Cardiac septum (tissue), 1 donor: ENCODE measurements at places on chromosomes 6 and 20.
A peak's percentile ranks its signal among the peaks of the same experiment; 100 is the strongest.

- no peak for DNase-seq
Observed at GRCh38 chr20:5886788-5887187, 63.5 kb downstream of the TRMT6 start.

DNA sequence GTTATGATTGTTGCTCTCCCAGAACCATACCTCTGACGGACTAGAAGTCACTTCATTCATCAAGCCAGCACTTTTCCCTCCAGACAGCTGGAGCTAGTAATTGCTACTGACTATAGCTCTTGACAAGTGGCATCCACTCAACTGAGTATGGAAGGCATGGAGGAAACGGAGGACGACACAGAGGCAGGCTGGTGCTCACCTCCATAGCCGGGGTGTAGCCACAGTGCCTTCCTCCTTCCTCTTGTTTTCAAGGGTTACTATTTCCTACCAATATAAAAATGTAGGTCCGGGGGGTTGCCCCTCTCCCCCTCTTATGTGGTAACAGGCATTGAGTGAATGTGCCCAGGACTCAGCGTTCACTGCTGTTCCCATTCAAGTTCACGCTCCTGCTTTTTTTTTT, 23.5 kb upstream of the FOXC1 start:
- no peak for DNase-seq

DNA sequence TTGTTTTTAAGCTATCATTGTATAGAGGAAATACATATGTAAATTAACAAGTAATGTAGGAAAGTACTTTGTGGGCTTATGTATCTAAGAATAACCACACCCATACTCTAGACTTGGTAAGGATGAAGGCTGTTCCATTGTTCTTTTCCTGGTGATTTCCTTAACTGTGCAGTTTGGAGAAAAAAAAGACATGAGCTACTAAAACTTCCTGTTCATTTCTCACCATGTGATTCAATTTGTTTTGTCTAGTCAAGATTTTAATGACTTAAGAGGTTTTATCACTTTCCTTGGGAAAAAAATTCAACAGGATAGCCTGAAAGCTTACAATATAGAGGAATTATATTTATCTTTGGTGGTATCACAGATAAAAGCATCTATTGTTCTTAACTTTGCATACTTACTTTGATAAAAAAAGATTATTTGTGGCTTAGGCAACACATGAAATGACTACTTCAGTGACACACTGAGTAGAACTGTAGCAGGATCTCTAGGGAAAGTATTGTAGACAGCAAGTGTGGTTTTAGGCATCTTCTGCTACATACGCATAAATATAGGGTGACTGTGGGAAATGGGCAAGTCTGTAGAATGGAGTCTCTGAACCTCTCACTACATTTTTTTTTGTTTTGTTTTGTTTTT, 80.3 kb downstream of the GJA1 start:
- DNase-seq: no peak

DNA sequence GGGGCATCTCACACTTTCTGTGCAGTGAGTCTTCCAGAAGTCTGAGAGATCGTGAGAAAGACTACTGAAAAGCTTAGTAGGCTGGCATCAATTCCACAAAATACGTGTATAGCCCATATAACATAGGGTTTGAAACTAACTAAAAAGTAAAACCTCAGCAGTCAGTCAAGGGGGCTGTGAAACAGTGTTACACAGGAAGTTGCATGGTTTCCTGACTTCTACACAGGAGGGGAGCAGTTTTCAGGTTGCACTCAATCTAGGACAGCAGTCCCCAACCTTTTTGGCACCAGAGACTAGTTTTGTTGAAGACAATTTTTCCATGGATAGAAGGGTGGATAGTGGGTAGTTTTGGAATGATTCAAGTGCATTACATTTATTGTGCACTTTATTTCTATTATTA, 4.7 kb upstream of the LY86 start:
- DNase-seq: no peak

DNA sequence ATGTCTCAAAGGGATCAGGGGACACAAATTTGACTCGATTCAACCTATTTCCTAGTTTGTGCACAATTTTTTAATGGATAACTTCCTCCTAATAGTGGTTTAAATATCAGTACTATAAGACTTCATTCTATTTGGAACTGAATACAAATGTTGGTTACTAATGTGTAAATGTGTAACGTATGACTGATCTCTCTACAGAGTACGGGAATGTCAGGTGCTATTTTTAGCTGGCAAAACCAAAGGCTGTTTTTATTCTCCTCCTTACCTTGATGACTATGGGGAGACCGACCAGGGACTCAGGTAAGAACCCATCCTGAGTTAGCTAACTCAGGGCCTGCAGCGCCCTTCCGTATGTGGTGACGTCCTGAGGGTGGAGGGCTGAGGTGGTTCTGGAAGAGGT, 33.0 kb downstream of the PRPH2 start:
- no peak for DNase-seq

DNA sequence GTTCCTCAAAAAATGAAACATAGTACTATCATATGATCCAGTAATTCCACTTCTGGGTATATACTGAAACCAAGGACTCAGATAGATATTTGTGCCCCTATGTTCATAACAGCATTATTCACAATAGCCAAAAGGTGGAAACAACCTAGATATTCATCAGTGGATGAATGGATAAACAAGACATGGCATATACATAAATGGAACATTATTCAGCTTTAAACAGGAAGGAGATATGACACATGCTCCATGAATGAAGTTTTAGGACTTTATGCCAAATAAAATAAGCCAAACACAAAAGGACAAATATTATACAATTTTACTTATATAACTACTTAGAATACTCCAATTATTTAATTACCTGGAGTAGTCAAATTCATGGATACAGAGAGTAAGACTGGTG, 16.4 kb downstream of the PLCB1 start:
- DNase-seq: no peak

DNA sequence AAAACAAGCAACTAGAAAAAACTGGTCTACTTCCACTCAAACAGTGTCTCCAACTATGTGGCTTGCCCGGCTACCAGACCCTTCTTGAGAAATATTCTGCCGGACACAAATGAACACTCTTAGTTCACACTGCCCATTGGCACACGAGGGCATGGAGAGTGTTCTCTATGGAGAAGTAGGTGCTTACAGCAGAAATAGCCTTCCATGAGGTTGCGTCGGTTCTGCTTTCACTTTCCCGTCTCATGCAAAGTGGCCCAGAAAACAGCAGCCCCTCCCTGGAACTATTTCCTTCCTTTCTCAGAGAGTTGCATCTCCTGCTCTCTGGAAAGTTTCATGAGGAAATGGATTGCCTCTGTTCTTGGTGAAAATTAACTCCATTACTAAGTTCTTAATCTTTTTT, 9.5 kb upstream of the HLA-DOA start:
- DNase-seq: peak; percentile 85

GRCh38 chr6:14806101-14806500, 439.8 kb upstream of the JARID2 start:
- DNase-seq: no peak

- peak; percentile 83 for DNase-seq
Observed at GRCh38 chr20:25254986-25255680, 7.2 kb downstream of the PYGB start.

DNA sequence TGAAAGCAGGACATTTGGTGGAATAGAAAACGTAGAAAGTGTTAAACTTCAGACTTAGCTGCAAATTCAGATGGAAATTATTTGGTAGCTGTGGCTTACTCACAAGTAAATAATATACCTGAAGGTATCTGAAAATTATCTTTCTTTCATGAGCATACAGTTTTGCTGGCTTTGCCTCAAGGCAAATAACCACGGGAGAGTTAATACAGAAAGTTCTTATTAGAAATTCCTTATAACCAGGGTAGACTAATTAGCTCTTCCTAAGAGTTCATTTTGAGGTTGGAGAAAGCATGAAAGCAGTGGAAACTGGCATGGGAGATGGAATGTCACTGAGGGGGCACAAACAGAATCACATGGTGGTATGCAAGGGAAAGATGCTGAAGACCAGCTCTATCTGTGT, 217.5 kb downstream of the CD83 start:
- DNase-seq: no peak

- no peak for DNase-seq
Observed at GRCh38 chr6:22622351-22622750, 53.0 kb downstream of the HDGFL1 start.

DNA sequence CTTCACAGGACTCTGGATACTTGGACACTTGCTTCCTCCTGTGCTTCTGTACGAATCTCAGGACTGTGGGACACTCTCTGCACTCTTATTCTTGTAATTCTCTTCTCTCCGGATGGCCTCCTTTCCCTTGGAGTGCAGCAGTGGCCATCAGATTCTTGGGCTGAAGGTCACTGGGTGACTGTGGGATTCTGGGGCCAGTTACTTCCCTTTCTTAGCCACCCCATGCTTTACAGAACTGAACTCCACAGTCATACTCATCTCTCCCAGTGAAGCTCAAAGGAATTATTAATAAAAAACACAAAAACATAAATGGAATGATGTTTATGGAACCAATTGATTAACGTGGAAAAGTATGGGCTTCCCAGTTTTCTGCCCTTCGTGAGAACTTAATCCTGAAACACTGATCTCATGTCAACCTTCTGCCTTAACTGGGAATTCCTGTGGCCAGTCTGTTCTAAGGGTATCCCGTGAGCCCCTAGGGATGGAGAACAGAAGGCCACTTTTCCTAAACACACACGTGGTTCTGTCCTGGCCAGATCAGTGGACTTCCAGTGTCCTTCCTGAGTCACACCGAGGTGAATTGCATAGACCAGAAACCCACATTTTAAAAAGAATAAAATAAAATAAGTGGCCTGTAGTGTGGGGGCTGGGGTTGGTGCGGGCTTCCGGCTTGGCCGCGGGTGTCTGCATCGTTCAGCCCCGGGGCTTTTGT, 23.6 kb upstream of the HLA-E start:
- no peak for DNase-seq

DNA sequence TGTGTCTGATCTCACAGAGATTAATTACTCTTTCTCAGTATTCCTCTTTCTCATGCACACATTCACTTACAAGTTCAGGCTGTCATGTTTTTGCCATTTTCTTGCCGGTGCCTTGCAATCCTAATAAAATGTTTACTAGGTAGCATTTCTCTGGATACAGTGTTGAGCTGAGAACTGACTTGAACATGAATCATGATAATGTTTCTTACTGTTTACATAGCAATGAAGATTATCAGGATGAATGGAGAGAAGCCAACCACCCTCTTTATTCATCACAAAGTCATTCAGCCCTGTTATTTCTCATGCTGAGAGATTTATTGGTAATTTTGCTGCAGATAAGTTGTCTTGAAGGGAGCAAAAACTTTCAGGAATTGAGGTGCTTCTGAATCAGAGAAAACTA, 185.5 kb upstream of the ECI2 start:
- no peak for DNase-seq

DNA sequence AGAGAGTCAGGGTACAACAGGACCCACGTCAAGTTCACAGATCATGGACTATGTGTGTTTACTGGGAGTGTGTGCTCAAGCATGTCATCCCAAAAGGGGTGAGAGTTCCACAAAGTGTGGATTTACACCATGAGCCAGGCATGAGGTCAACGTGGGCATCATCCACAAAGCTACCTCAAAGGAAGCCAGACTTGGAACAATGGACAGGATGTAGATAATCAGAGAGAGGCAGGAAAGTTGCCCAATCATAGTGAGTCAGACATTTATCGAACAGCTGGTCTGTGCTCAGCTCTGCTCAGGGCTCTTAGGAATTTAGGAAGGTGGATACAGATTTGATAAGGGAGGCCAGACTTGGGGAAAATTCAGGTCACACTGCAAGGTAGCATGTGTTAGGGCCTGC, 317.2 kb upstream of the CDYL start:
- no peak for DNase-seq

DNA sequence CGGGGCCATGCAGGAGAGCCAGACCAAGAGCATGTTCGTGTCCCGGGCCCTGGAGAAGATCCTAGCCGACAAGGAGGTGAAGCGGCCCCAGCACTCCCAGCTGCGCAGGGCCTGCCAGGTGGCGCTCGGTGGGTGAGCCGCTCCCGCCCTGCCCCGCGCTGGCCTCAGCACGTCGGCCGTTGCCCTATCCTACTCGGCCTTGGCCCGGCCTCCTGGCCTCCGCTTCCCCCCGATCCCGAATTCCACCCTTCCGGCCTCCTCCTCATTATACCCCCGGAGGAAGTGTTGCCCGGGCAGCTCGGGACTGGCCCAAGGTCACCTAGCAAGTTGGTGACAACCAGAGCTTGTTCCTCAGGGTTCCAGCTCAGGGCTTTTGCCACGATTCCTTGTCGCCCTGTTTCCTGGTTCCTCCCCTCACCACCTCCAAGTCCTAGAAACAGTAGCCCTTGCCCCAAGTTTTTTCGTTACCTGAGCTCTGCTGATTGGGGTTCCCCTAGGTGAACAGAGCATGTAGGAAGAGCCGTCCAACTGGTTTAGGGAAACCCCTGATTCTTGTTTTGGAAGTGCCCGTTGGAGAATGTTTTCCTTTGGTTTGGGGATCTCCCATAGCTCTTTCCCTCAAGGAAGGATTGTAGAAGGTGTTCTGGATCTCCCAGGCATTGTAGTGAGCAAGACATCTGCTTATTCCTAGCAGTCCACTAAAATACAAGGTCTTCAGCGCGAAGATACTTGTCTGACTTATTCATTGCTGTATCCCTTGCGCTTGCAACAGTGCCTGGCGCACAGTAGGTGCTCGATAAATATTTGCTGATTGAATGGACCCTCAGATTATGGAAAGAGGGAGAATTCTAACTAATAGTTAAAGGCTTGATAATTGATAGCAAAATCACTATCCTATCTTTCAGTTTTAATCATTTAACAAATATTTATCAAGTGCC, 641 bp downstream of the ARFGEF2 start:
- DNase-seq: peak; percentile 76

DNA sequence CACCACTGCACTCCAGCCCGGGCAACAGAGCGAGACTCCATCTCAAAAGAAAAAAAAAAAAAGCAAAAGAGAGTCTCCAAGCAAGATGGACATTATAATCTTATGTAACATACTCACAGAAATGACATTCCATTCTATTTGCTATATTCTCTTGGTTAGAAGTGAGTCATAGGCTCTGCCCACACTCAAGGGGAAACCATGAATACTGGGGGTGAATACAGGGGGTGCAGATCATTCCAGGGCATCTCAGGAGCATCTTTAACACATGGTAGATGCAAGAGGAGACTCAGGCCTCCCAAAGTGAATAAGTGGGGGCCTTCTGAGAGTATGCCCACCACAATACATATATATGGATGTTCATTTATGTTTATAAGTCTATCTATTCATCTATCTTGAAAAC, 18.3 kb upstream of the RANBP9 start:
- DNase-seq: no peak

DNA sequence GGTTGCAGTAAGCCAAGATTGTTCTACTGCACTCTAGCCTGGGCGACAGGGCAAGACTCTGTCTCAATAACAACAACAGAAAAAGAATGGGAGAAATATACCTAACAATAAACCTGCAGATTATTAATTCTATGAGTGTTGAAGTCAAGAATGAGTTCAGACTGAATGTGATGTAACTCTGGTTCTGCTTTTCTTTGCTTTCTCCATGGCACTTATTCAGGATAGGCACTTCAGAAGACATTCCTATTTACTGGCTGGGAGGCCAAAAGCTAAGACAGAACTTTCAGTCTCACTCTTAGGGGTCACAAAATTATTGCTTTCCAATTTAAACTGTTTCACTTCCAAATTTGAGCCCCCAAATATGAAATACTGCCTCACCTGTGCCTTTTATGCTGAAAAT, 15.7 kb upstream of the PRIM2 start:
- DNase-seq: no peak
